ENCODE measurements at places on chromosomes 11 and 22. TPM values are rescaled to one million over a fixed set of nuclear protein-coding genes. Genes with fewer than 3 reads are reported as not detected.

KRTAP5-2 gene
- not detected for total RNA-seq

DLG2 gene
- 1.9 TPM for total RNA-seq

TNNI2 gene
- total RNA-seq, result 35.9 TPM

MAP6 gene
- total RNA-seq, result 3.2 TPM

TSGA10IP gene
- not detected for total RNA-seq

SLC22A12 gene
- not detected for total RNA-seq

LRP5 gene
- total RNA-seq, result 72.6 TPM

CHRDL2 gene
- total RNA-seq, result 2.5 TPM

FGF19 gene
- not detected for total RNA-seq

RNF215 gene
- total RNA-seq, result 3.2 TPM

JAML gene
- total RNA-seq, result 3.2 TPM

CXCR5 gene
- total RNA-seq, result 4.1 TPM

MRGPRE gene
- total RNA-seq, result not detected

C11orf21 gene
- total RNA-seq, result not detected

OMP gene
- 126 TPM for total RNA-seq

AQP11 gene
- total RNA-seq, result 2.6 TPM

XRRA1 gene
- 24.3 TPM for total RNA-seq

GUCY1A2 gene
- total RNA-seq, result 0.55 TPM

SYT12 gene
- not detected for total RNA-seq

KIRREL3 gene
- total RNA-seq, result 15.7 TPM

KDELR3 gene
- 12.5 TPM for total RNA-seq

NFAM1 gene
- total RNA-seq, result 1.1 TPM

ELMOD1 gene
- total RNA-seq, result not detected

UBE2L6 gene
- 24.3 TPM for total RNA-seq

LRRC32 gene
- 11.5 TPM for total RNA-seq

GLB1L2 gene
- 38.6 TPM for total RNA-seq

MMP3 gene
- 4.8 TPM for total RNA-seq

SERPING1 gene
- total RNA-seq, result 143 TPM

CCDC116 gene
- not detected for total RNA-seq

OR8G1 gene
- total RNA-seq, result under 0.01 TPM

CRY2 gene
- total RNA-seq, result 47.0 TPM

HORMAD2 gene
- total RNA-seq, result not detected

PRR33 gene
- not detected for total RNA-seq

MUC5B gene
- total RNA-seq, result 108 TPM

RAPSN gene
- total RNA-seq, result not detected

HPX gene
- not detected for total RNA-seq

TMPRSS13 gene
- not detected for total RNA-seq

ARHGEF17 gene
- 44.9 TPM for total RNA-seq

CDC42EP2 gene
- total RNA-seq, result 22.7 TPM

WT1 gene
- total RNA-seq, result 0.95 TPM

RTN4R gene
- 22.8 TPM for total RNA-seq

LIPT2 gene
- 7.2 TPM for total RNA-seq
